ENCODE measurements at places on chromosomes 1 and 21.
A peak's percentile ranks its signal among the peaks of the same experiment; 100 is the strongest.

GRCh38 chr1:8789314-8790214 is 27.9 kb downstream of the RERE start:
- no peak for DNase-seq

DNA sequence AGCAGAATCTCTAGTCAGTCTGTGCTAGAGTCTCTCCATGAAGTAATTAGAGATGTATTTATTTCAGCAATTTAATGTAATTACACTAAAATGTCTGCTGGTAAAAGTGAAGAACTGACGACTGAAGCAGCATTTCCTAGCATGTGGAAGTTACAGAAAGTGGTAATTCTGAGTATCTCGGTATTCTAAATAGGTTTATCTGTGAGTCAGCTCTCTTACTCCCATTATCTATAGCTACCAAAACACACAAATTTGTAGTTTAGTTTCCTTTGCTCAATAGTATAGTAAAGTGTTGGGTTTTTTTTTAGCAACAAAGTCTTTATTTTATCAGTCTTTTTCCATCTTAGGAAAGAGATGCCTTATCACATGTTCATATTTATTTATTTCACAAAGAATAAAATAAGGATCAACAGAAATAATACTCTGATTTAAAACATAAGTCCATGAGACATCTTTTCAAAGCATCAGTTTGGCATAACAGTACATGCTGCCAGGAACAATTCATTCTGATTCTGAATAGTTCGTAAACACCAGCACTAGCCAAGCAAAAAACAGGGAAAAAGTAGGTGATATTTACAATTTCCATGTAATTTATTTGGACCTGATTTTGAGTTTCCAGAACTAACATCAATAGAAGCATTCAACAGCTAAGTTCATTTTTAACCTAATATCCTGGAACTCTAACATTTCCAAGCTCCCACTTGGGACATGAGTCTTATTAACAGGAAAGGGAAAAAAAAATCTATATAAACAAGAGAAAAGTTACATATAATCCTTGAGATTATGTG is 76.3 kb downstream of the KCNT2 start:
- no peak for DNase-seq

DNA sequence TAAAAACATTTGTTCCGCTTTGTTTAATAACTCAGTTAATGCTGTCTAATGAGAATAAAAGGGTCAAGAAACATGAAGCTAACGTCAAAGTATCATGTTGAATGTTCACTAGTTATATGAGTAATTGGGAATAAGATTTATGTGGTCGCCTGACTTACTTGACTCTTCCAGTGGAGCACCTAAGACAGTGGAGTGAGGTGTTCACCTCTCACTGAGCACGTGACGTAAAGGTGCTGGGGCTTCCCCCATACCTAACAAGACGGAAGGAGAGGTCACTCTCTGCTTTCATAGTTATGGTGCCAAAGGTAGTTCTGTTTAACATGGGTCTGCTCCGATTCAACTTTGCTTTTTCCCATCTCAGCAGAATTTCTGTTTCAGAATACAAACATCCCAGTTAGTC is 686 bp downstream of the KMO start:
- no peak for DNase-seq

GRCh38 chr1:240278082-240278481 is 186.4 kb downstream of the FMN2 start:
- DNase-seq: no peak

- peak; percentile 73 for DNase-seq
Measured at GRCh38 chr1:1614204-1614953, 921 bp upstream of the MIB2 start.

DNA sequence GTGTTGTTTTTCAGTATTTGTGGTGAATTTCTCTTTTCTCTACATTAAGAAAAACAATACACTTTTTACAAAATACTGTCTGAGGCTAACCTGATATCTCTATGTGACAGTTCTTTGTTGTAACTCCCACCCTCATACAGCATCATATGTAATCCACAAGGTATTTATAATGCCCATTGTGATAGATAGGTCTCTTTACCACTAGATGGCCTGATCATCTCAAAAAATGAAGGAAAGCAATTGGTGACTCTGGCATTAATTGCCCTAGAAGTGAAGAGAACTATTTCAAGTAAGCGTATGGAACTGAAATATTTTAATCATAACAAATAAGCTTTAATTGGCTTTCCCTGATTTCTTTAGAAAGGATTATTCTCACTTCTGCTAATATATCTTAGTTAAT is 36.2 kb upstream of the HFM1 start:
- no peak for DNase-seq

DNA sequence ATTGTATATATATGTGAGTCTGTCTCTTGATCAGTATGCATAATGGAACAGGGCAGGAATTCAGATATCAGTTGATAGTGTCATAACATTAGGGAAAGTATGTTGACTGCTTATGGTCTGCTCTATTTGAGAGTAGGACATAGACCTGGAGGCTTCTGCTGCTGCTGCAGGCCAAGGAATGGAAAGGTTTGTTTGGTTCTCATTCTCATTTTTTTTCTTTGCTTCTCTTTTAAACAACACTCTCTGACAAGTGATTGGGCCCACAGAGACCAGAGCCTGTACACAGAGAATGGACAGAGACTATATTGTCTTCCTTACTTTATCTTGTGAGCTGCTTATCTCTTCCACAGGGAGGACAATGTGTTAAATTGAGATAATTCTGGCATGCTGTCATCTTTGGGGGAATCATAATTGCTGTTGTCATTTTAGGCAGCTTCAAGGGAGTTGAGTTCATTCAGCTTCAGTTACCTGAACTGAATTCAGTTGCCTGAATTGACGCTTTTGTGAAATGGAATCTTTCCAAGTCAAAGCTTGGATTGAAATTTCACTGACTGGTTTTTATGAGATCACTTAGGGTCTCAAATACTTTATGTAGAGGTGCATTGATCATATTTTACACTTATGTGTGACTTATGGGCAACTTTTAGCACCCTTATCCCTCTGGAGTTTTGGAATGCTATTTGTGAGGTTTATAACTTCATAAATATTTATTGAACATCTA is 16.9 kb downstream of the CAP1 start:
- DNase-seq: no peak

GRCh38 chr21:46304955-46305354 is 18.7 kb downstream of the C21orf58 start:
- DNase-seq: no peak

- DNase-seq: no peak
Measured at GRCh38 chr1:62222321-62222720, 27.7 kb downstream of the L1TD1 start.

DNA sequence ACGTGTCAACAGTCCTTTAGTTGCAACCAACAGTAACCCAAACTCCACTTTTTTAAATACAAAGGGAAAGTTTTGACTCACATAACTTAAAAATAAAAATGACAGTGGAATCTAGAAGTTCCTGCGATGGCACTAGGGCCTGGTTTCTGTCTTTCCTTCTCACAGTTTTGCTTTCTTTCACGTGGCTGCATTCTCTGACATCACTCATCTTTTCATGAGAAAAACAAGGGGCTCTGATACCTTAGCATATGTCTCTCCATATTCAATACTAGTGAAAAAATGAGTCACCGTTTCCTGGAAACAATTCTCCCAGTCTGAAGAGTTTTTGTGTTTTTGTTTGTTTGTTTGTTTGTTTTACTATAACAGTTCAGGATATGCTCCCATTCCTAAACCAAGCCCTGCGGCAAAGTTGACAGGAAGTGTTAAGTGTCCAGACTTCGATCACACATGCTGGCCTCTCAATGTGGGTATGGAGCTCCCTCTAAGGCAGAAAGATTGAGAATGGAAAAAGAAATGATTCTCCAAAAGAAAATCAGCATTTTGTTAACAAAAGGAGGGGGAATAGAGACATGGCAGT is 483.3 kb downstream of the TTLL7 start:
- DNase-seq: no peak

GRCh38 chr1:24635195-24635843 is 7.8 kb upstream of the SRRM1 start:
- DNase-seq: peak; percentile 66
